Hematopoietic multipotent progenitor cell treated with erythropoietin and hydrocortisone succinate and interleukin-3 and kit ligand, for 17 days (in vitro differentiated cells): ENCODE measurements at places on chromosomes 13 and 19.

GRCh38 chr19:47628078-47628771 is 19.3 kb downstream of the BICRA start:
- no peak for DNase-seq

DNA sequence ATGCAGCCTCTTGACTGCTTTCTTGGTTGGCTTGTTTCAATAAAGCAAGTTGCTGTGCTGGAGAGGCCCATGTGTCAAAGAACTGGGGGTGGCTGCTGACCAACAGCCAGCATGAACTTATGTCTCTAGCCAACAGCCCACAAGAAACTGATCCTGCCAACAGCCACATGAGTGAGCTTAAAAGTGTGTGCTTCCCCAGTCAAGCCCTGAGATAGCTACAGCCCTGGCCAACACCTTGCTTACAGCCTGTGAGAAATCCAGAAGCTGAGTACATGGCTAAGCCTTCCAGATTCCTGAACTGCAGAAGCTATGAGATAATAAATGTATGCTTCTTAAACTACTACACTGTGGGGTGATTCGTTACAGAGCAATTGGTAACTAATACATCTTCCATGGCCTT is 38.9 kb upstream of the IPO5 start:
- no peak for DNase-seq

DNA sequence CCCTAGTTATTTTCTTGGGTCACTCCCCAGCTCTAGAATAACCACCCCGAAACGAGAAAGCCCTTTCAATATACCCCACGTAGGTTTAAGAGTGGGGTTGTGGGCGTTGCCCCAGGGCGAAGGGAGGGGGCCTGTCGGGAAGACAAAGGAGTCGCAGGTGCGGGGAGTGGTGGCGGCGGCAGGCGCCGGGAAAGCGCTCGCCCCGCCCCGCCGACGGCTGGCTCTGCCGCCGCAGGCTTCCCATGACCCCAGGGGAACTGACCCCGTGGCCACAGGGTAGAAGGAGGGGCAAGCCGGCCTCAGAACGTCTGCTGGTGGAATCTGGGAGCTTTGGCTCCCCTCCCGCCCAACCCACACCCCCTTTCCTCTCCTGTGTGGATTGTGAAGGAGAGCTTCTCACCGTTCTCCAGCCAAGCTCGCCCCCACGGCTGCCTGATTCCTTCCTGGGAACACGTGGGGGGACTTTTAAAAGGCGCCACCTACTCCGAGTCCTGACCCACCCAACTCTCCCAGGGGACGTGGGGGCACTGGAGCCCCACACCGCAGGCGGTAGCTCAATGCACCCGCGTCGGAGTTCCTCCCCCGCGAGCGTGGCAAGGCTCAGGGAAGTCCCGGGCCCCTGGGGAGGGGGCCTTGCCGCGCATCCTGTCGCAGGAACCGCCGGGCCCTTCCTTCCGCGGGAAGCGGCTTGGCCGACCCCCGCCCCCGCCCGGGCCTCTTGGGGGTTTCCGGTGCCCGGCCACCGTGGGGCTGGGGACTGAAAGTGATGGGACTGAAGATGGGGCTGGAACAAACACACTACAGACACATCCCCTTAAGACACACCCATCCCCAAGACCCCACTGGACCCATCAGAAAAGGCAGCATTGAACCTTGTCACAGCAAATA is 5.5 kb downstream of the IER2 start:
- DNase-seq = peak; percentile 46

GRCh38 chr19:14516048-14516534 is 2.1 kb downstream of the DNAJB1 start:
- peak; percentile 38 for DNase-seq

DNA sequence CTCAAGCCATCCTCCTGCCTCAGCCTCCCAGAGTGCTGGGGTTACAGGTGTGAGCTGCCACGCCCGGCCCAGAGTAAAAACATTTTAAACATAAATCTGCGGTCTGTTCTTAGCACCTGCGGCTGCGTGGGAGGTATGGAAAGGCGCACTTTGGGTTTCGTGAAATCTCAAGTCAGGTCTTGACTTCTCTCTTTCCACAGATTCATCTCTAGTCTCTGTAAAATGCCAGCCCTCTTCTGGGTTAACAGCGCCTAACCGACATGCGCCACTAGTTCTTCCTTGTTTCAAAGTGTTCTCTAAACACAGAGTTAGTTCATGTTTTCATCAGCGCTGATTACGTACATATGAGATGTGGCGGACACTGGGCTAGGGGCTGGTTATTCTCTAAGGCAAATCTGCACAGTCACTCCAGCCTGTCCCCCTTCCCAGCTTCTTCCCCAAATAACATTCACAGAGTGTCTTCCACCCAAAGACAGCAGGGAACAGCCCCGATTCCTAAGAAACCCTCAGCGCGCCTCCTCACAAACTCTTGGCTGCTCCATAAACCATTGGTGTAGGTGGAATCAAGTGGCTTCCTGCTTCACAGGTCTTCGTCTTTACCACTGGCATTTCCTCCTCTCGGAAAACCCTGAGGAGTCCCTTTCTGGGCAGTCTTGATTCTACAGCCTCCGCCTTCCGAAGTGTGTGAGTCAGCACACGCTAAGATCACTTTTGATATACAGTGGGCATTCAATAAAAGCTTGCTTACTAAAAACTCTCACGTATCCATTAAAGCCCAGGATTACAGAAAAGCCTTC is 1.4 kb downstream of the PARP4 start:
- DNase-seq = peak; percentile 68

GRCh38 chr19:29878973-29879654 is 62.9 kb upstream of the URI1 start:
- DNase-seq = no peak

- no peak for DNase-seq
Observed at GRCh38 chr13:51958217-51958547, 53.1 kb downstream of the ATP7B start.

- no peak for DNase-seq
Observed at GRCh38 chr19:55486971-55487923, 989 bp upstream of the SSC5D start.

- no peak for DNase-seq
Observed at GRCh38 chr19:34224996-34225658, 29.2 kb upstream of the GARRE1 start.

GRCh38 chr13:45325806-45326205 is 15.2 kb downstream of the TPT1 start:
- no peak for DNase-seq

- no peak for DNase-seq
Observed at GRCh38 chr19:35363001-35363590, 4.8 kb downstream of the FFAR3 start.

GRCh38 chr19:17726136-17726741 is 7.0 kb downstream of the MAP1S start:
- DNase-seq = no peak

DNA sequence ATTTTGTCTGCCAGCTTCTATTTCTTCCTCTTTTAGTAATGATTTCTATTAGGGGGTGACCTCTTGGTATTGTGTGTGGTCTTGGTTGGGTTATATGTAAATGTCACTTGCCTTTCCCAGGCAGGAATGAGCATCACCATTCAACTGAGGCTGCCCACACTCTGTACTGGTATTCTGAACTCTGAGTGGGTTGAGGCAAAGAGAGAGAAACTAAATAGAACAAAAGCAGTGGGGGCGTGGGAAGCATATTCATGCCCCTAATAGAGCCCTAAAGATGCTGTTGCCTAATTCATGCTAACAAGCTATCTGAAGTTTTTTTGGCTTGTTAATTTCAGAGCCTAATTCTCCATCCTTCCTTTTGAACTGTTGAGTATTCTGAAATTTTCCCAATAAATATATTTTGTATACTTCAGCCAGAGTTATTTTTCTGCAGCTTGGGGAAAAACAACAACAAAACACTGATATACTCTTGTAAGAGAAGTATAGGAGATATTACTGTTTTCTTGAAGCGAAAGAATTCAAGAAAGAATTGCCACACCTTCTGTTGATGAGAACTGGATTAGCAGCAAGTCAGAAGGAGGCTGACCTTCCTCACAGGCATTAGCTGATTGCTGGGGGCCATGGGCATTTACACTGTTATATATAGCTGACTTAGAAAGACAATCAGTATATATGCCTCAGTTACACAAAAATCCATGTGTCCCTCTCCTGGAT is 315.8 kb upstream of the KLF12 start:
- no peak for DNase-seq

GRCh38 chr13:24606486-24607170 is 73.6 kb upstream of the ATP12A start:
- DNase-seq = no peak

- DNase-seq = no peak
Observed at GRCh38 chr19:13004273-13004672, 9.0 kb downstream of the NFIX start.

- no peak for DNase-seq
Observed at GRCh38 chr19:45251452-45252354, 632 bp downstream of the MARK4 start.

DNA sequence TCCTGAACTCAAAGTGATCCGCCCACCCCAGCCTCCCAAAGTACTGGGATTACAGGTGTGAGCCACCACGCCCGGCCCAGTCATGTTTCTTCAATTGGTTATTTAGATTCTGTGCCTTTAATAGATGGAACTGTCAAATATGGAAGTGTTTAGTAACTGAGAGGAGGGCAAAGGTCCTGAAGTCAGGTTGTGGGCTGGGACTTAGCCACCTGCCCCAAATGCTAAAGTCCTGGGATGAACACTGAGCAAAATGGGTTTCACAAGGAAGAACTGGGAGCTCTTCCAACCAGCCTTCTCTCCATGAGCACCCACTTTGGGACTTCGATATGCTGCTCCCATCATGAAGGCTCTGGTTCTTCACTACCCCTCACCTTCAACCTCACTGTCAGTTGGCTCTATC is 21.7 kb downstream of the AKAP8 start:
- no peak for DNase-seq

- DNase-seq = no peak
Observed at GRCh38 chr19:38003438-38004185, 96.6 kb downstream of the SIPA1L3 start.

GRCh38 chr13:95349267-95349666 is 48.0 kb upstream of the ABCC4 start:
- no peak for DNase-seq

DNA sequence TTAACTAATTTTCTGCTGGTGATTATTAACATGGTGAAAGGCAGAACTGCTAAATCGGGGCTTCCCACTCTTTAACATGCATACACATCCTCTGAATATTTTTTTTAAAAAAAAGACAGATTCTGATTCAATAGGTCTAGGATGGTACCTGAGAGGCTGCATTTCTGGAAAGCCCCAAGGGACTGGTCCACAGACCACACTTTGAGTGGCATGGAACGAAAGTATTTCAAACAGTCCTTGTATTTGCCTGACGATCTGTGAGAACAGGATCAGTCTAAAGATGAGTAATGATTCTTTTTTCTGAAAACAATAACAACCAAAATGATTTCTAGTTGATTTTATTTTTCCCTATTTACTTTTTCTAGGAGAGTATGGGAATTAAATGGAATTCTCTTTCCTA is 16.7 kb upstream of the SPART start:
- no peak for DNase-seq

- no peak for DNase-seq
Observed at GRCh38 chr13:25727250-25727649, 324.6 kb downstream of the SHISA2 start.

GRCh38 chr19:29260477-29261317 is 47.7 kb upstream of the UQCRFS1 start:
- peak; percentile 26 for DNase-seq

GRCh38 chr13:112674412-112675365 is 15.1 kb upstream of the ATP11A start:
- no peak for DNase-seq

DNA sequence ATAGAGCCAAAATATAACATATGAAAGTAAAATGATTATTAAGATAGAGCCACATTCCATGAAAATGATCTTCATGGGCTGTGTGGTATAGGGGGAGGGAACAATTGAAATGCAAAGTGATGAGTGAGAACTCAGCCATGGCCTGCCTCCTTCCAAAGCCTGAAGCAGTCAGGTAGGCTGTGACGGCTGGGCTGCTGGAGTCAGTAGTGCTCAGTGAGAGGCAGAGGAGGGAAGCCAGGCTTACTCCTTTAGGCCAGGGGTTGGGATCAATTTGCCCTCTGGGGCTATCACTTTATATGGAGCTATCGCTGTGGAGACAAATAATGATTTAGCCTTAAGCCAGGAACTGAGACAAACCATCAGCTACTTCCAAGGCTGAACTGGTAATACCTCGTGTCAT is 654.9 kb downstream of the FGF9 start:
- no peak for DNase-seq

- DNase-seq = no peak
Observed at GRCh38 chr13:60164234-60164889, 634 bp upstream of the DIAPH3 start.

DNA sequence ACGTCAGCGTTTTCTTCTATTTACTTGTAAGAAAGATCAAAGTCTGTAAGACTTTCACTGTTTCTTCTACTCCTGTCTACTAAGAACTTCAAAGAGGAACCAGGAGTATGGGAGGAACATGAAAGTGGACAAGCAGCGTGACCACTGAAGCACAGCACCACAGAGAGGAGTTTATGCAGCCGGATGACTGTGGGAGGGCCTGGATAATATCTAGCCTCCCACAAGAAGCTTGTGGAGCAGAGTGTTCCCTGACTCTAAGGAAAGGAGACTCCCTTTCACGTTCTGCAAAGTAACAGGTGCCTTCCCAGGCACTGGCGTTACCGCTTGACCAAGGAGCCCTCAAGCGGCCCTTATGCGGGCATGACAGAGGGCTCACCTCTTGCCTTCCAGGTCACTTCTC is 83.6 kb upstream of the PDCD5 start:
- DNase-seq = no peak

DNA sequence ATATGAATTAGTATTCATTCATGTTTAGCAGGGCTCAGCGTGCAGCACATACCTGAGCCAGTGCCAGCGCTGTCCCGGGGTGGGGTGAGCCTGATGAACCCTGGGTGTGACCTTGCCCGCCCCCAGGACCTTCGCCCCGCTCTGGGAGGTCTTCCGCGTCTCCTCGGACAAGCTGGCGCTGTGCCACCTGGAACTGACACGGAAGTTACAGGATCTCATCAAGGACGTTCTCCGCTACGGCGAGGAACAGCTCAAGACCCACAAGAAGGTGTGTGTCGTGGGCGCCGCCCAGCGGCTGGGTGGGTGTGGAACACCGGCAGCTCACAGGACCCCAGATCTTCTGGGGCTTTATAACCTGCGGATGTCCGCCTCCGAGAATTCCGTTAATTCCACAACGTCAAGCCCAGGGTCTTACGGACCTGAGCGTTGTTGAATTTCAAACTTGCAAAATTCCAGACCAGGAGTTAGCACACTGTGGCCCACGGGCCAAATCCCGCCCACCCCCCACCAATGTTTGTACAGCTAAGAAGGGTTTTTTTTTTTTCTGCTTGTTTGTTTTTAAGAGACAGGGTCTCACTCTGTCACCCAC is 15.4 kb downstream of the FCHO1 start:
- peak; percentile 63 for DNase-seq

DNA sequence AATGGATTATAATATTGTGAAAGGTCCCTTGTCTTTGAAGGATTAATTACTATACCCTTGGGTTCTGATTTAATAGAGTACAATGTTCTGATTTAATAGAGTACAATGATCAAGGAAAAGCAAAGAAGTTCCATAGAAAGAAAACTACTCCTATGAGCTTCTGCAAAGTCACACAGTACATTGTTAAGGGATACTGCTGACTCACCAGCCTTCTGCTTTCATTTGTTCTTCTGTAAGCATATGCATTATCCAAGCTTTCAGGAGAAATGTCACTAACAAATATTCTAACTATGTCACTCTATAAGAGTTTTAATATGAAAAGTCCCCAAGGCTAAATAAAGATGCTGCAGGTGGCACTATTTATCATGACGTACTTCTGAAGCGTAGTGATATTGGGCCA is 396.7 kb downstream of the RFC3 start:
- no peak for DNase-seq

GRCh38 chr13:99652141-99652540 is 150.9 kb downstream of the TM9SF2 start:
- DNase-seq = no peak
